ENCODE measurements at places on chromosomes 6 and 20.
A peak's percentile ranks its signal among the peaks of the same experiment; 100 is the strongest.

GRCh38 chr6:26555505-26556262, 17.5 kb downstream of the HMGN4 start:
- no peak for DNase-seq

DNA sequence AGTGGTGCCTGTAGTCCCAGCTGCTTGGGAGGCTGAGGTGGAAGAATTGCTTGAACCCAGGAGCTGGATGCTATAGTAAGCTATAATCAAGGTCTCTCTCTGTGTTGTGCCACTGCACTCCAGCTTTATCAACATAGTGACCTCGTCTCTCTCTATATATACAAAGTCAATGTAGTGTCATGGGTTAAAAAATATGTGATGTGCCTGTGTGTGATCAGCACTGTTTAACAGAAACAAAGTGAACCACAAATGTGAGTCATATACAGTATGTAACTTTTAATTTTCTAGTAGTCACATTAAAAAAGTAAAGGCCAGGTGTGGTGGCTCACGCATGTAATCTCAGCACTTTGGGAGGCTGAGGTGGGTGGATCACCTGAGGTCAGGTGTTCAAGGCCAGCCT, 85.3 kb upstream of the RNF24 start:
- no peak for DNase-seq

GRCh38 chr20:46011631-46012482, 3.1 kb downstream of the MMP9 start:
- DNase-seq, result no peak

GRCh38 chr6:73579851-73580246, 59.0 kb upstream of the EEF1A1 start:
- no peak for DNase-seq

GRCh38 chr6:134307870-134308269, 10.0 kb downstream of the SGK1 start:
- no peak for DNase-seq

DNA sequence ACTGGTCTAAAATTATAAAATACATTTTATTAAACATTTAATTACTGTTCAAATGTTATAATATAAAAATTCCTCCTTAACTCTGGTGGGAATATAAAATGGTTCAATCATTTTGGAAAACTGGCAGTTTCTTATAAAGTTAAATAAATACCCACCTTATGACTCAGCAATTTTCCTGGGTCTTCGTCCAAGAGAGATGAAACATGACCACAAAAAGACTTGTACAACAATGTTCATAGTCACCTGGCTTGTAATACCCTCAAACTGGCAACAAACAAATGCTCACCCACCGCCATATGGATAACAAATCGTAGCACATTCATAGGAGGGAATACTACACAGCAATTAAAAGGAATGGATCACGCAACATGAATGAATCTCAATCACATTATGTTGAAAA, 66.0 kb upstream of the RIN2 start:
- DNase-seq, result no peak

DNA sequence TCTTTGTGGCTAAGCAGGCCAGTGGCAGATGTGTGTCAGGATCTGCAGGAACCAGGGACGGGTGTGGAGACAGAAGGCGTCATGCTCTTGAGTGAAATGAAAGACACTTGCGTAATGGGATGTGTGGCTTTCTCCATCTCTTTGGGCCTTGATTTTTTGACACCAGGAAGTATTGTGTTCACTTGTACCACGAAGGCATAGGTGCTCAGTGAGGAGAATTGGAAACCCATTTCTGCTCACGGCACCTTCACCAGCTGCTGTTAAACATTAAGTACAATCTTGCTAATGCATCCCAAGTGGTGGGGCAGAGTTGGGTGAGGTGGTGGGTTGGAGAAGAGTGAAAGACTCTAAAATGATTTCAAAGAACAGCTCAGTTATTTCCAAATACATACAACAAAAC, 30.0 kb downstream of the GJA10 start:
- no peak for DNase-seq

DNA sequence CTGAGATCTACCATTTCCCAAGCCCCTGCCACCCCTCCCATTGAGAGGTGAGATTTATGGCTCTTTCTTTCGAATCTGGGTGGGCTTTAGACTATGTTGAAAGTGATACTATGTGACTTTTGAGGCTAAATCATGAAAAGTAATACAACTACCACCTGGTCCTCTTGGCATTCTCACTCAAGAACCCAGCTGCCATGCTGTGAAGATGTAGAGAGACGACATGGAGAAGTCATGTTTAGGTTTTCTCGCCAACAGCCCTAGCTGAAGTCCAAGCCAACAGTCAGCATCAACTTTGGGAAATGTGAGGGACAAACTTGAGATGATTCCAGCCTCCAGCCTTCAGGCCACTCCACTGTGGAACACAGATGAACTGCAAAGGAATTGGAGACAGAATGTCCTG, 108.7 kb downstream of the SCP2D1 start:
- no peak for DNase-seq

- peak; percentile 43 for DNase-seq
Observed at GRCh38 chr20:34824806-34825529, 483 bp downstream of the NCOA6 start.

- DNase-seq, result no peak
Observed at GRCh38 chr6:7468382-7469081, 72.9 kb upstream of the DSP start.

GRCh38 chr20:35303735-35304491, 11.7 kb upstream of the FAM83C start:
- DNase-seq, result peak; percentile 68

DNA sequence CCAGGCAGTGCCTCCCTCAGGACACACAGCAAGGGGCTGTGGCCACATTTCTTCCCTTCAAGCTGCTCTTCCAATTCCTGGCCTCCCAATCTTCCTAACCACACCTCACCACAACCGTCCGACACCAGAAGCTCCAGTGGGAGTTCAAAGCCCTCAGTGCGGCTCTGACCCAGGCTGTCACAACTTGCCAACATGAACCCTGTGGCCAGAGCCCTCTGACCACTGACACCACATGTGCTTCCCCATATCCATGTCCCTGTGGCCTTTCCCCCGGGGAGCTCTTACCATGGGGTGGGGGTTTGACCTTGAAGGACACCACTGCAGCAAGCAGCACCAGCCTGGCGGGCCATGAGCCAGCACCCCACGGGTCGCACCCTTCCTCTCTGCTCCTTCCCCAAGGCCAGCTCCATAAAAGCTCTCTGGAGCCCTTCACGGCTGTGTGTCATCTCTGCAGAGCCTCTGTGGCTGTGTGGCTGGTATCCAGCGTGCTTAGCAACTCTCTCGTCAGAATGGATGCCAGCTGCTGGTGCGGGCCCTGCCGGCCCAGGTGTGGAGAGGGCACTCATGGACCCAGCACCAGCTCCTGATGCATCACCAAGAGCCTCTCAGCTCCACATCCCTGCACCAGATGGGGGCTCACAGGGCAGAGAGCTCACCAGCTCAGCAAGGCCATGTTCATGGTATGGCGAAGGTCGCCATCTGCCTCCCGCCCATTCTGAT, 106.1 kb downstream of the PSMB1 start:
- no peak for DNase-seq

GRCh38 chr6:114879693-114880092, 536.9 kb upstream of the HS3ST5 start:
- no peak for DNase-seq

GRCh38 chr20:49868964-49869363, 46.4 kb downstream of the SPATA2 start:
- DNase-seq, result no peak

DNA sequence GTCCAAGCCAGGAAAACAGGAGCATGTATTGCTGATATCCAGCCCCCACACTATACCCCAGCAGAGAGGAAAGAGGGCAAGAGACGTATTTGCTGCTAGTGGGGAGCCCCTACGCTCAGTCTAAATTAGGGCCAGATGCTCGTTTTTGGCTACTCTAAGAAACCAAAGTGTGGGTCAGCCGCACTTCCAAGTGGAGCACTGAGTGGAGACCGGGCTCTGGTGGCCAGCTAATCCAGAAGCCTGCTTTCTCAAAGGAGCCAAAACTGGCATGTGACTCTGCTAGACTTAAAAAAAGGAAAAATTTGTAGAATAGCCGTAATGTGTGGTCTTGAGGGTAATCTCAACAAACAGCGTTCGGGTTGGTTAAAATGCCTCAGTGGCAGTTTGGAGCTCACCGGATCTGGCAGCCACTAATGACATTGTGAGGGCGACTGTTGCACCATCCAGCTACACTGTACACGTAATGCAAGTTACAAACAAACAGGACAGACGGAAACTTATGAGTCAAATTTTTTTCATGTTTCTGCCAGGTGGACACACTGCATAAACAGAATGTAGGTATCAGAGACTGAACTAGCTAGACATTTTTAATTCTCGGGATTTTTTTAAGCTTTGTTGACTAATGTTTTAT, 230.9 kb downstream of the FOXC1 start:
- no peak for DNase-seq

- DNase-seq, result no peak
Observed at GRCh38 chr20:62627901-62628612, 14.2 kb upstream of the SLCO4A1 start.

- DNase-seq, result no peak
Observed at GRCh38 chr6:119781365-119781764, 431.8 kb upstream of the MAN1A1 start.

GRCh38 chr6:144581812-144582537, 296.8 kb downstream of the UTRN start:
- DNase-seq, result no peak

DNA sequence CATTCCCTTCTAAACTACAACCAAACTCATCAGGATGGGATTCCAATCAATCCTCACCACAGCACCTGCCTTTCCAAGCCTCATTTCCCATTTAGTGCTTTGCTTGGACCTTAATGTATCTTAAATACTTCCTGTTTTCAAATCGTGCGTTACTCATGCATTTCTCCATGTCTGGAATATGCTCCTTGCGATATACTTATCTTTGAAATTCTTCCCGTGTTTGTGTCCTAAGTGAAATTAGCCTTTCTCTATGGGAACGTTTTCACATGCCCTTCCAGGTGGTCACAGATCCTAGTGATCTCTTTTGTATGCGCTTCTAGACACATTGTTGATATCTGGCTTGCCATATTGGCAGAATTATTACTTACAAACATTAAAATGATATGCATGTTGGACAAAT, 620.6 kb upstream of the AGPAT4 start:
- no peak for DNase-seq

- no peak for DNase-seq
Observed at GRCh38 chr20:23710771-23711170, 21.9 kb upstream of the CST4 start.

DNA sequence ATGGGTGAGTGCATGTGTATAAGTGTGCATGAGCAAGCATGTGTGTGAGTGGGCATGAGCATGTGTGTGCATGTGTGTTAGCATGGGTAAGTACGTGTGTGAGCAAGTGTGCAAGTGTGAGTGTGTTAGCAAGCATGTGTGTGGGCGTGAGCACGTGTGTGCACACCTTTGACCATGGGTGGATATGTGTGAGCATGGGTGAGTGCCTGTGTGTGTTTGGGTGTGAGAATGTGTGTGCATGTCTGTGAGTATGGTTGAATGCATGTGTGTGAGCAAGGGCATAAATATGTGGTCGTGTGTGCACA, 84.6 kb downstream of the DLL1 start:
- no peak for DNase-seq

DNA sequence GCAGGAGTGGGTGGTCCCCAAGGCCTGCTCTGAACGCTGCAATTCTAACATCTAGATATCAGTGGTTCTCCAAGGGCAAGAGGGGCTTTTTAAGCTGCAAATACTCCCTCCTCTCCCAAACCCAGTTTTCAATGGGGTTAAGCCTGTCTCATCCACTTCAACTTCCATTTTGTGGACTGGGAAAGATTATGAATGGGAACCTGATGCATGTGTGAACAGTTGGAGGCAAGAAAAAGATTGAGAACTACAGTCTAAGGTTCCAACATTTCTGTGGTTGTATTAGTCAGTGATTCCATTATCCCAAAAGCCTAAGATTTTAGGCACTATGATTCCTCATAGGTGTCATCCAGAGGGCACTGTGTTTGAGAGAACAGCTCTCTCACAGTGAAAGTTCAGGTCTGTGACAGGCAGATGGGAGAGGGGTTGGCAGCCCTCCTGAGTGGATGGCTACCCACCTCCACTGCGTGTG, 53.7 kb downstream of the HNF4A start:
- no peak for DNase-seq

DNA sequence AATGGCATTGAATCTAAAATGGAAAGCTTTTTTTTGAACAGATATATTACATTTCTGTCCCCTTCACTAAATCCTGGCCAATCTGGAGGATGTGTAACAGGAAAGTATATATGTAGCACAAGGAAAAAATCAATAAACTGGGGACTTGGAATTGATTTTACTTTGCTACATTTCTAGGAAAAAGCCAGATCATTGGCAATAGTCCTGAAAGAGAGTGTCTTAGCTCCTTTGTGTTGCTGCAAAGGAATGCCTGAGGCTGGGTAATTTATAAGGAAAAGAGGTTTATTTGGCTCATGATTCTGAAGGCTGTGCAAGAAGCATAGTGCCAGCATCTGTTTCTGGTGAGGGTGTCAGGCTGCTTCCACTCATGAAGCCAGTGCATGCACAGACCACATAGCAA, 574.9 kb downstream of the HTR1B start:
- no peak for DNase-seq

DNA sequence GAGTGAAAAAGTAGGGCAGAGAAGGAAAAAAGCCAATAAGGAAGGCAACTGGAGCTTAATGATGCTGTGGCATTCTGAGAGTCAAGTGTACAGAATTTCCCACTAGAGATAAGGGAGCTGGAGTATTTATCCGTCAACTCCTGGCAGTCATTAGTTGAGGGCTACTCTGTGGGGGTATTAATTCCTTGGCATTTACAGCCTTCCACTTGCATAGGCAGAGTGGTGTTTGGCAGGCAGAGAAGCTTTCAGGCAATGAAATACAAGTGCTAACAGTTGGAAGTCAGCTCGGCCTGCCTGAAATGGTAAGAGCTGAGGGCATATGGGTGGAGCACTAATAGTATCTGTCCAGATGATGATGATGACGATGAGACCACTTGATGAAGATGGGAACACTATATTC, 207.3 kb upstream of the FLRT3 start:
- DNase-seq, result no peak

DNA sequence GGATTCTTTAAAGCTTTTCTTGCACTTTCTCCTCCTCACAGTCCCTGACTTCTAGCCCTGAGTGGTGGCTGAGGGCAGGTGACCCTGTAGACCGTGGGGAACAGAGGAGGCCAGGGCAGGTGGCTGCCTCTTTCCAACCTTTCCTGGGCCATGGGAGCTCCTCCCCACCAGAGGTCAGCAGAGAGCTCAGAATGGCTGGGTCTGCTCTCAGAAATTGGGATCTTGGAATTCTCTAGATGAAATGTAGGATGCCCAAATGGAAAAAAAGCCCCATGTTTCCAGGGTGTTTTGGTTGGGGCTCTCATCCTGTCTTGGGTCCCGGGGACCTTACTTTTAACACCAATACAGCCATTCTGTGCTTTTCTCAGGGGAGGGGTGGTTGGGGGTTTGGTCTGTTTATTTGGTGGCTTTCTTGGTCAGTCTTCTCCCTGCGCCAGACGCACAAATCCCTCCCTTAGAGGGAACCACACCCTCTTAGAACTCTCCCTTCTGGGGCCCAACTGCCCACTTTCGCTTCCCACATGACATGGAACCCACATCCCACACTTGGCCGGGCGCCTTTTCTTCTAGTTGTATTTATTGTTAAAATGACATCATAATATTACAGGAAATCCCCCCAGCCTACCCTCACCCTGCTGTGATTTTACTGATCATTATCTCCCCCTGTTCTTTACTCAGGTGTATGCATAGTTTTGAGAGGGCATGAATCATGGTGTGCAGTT, 17.9 kb downstream of the GNAS start:
- peak; percentile 14 for DNase-seq
